ENCODE measurements at places on chromosomes 12 and 14.
A peak's percentile ranks its signal among the peaks of the same experiment; 100 is the strongest.

- no peak for DNase-seq
These were observed 112.2 kb downstream of the CHST11 start for GRCh38 chr12:104568935-104569334.

GRCh38 chr14:59344691-59345455 is 120.3 kb downstream of the GPR135 start:
- no peak for DNase-seq

- no peak for DNase-seq
These were observed 1.5 kb downstream of the PTMS start for GRCh38 chr12:6767353-6768319.

DNA sequence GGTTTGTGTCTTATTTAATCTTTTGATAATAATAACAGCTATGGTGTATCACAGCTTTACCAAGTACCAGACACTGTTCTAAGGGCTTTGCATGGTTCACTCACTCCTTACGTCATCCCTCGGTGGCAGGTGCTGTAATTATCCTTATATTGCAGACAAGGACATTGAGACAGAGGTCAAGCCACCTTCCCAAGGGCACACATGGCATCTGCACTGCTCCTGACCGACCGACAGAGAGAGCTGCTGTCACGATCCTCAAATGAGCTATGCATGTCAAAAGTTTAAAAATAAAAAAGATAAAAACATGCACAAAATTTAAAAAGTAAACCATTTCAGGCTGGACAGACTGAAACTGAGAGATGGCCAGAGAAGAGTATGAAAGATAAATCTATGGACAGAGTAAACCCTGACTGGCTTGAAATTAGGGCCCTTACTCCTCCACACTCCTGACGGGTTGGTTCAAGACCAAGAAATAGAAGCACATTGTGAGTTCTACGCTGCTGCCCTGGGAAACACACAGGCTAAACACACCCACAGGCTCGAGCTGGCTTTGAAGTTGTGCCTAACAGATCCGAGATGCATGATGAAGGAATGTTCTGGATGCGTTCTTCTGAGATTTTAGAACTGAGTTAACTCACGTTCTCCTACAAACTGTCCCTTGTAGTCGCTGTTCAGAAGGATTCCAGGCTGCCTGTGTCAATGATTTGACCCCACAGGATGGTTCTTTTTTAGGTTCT is 268.7 kb downstream of the ZFP36L1 start:
- DNase-seq: peak; percentile 90

- DNase-seq: no peak
These were observed 475.6 kb downstream of the PDZRN4 start for GRCh38 chr12:41663598-41664265.

- DNase-seq: no peak
These were observed 173.4 kb downstream of the TSPAN9 start for GRCh38 chr12:3250576-3250975.

GRCh38 chr12:55073043-55074022 is 52.9 kb upstream of the OR9K2 start:
- DNase-seq: no peak

DNA sequence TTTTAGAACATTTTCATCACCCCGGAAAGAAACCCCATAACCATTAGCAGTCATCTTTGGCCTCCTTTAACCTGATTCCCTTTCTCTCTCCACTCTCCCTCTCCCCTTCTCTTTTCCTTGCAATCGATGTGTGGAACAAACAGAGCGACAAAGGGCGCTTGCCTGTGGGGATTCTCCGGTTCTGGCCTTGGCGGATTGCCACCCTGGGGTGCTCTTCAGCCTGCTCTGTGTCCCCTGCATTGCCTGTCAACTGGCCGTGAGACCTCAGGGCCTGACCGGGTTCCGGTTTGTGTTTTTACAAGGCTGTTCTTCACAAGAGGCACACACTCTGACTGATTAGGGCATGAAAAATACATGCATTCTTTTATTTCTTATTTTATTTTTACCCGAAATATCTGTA is 27.8 kb downstream of the LRTM2 start:
- no peak for DNase-seq

DNA sequence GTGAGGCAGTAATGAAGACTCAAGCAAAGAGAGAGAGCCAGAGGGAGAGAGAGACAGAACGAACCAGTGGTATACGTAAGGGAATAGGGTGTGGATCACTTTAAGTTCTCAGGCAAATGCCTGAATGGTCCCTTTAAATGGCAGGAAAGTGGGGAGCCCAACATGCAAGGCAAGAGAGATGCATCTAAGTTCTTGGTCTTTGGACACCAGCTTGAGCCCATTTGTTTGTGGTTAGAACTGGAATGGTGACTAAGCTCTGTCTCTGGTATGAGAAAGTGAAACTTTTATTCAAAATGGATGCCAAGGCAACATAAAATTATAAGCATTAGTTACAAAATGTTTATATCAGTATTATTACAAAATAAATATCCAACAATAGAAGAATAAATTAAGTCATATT is 192.2 kb upstream of the ALG10 start:
- no peak for DNase-seq

- no peak for DNase-seq
These were observed 85.6 kb downstream of the NAV3 start for GRCh38 chr12:77916276-77916675.

- no peak for DNase-seq
These were observed 379.0 kb downstream of the CCER1 start for GRCh38 chr12:90575995-90576394.

DNA sequence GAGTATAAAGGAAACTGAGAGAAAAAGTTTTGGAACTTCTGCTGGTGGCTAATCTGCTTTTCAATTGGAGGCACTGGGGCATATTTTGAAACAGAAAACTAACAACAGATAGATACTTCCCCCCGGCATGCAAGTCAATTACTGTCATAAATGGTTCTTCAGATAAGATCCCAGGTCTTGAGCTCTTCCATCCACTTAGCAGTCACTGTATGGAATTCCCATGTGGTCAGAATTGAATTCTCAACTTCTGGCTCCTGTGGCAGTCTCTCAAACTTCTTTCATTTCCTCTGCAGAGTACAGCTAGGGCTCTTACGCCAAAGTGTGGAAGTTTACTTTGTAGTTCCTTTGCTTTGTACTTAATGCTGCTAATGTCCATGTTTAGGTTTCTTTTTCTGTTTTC is 452.2 kb downstream of the IPO8 start:
- no peak for DNase-seq

Data from esophagus muscularis mucosa (tissue), 4 donors.